ENCODE measurements at places on chromosomes 7 and 10.

DNA sequence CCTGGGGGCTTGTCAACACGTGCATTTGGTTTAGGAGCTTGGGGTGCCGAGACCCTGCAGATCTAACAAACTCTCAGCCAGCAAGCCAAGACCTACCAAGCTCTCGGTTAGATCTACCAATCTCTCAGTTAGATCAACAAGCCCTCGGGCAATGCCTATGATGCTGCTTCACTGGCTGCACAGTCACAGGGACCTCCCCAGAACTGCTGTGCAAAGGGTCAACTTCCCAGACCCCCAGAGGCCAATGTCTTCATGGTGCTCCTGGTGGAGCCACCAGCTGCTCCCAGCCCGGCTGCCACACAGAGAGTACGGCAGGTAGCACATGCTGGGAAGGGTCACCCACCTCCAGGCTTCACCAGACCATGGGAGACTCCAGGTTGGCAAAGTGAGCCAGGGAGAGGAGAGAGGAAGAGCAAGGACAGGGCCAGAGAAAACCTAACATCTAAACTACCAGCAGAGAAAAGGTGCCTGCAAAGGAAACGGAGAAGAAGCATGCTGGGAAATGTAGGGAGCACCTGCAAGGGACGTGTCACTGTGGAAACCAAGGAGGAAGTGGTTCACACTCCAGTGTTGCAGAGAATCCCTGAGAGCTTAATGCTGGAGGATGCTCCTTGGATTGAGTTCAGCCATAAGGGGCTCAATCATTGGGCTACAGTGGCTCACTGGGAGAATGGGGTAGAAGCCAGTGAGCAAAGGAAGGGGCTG, 51.5 kb upstream of the GDF10 start:
- DNase-seq: no peak

- no peak for DNase-seq
Observed at GRCh38 chr10:12670004-12670403, 320.7 kb downstream of the CAMK1D start.

GRCh38 chr7:84228526-84228925, 33.9 kb upstream of the SEMA3A start:
- peak; percentile 90 for DNase-seq

GRCh38 chr10:69742928-69743602, 58.6 kb upstream of the COL13A1 start:
- peak; percentile 75 for DNase-seq

DNA sequence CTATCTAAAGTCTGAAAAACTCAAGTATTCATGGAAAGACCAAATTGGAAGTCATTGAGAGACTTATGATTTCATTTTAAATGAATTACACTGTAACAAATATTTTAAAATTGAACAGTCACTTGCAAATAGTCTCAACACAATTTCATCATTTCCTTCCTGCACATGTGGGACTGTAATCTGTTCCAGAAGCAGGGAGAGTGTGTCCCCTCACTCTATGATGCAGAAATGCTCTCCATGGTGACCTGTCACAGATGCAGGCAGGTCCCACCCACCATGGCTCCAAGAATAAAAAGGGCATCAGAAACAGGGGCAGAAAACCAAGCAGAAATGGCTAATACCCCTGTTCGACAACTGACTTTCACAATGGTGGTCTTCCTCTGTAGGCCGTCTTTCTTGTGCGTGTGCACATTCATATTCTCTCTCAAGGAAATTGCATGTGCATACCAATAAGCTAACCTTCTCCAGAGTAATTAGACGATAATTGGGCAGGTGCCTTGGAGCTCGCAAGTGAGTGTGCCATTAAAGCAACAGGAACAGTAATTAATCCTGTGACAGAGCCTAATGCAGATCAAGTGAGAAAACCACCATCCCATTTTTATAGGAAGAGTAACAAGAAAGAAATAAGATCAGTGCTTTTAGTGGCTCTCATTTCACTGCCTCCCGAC, 170.9 kb downstream of the ZMYND11 start:
- DNase-seq: no peak

Measured in GM23338 (cell line).